ENCODE measurements at places on chromosomes 12 and 14.
A peak's percentile ranks its signal among the peaks of the same experiment; 100 is the strongest.

GRCh38 chr12:108597559-108598471 is at the start of gene TMEM119:
Gene TMEM119, minus strand, starts transcription at chr12:108598084. Its CDS starts 5,701 bp downstream, at chr12:108592383.
- DNase-seq: no peak

DNA sequence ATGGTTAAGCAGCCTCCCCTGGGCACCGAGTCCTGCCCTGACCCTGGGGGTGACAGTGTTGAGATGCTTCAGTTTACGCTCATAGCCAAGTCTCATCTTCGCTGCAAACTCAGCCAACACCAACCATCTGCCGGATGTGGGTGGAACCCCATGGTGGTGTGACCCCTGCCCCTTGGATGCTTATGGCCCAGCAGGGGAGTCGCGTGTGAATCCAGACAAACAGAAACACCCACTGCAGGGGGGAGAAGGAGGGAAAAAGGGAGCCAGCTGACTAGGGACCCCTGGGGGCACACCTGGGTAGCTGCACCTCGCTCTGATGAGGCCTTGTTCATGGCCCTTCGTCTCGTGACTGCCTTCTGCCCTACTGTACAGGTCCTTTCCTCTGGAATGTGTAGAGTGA is 23.8 kb downstream of the AACS start:
- no peak for DNase-seq

- DNase-seq: no peak
Observed at GRCh38 chr14:39247256-39247655, 13.5 kb downstream of the MIA2 start.

GRCh38 chr14:37597538-37597913 is 2.1 kb downstream of the TTC6 start:
- peak; percentile 54 for DNase-seq

GRCh38 chr14:95356245-95356869 is 36.6 kb upstream of the CLMN start:
- peak; percentile 10 for DNase-seq

DNA sequence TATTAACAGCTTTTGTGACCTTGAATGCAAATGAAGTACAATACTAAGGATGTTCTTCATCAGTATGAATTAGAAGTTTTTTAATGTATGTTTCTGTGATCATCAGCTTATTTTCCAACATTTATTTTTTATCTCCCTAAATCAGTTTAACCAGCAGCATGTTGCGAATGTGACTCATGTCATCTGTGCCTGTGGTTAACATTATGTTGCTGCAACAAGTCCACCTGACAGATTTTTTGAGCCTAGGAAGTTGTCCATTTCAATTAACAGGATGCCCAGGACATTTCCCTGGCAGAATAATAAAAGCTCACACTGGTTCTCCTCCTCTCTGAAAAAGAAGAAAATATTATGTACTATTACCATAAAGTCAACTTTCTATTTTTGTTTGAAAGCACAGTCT is 155.5 kb downstream of the SYT1 start:
- no peak for DNase-seq

DNA sequence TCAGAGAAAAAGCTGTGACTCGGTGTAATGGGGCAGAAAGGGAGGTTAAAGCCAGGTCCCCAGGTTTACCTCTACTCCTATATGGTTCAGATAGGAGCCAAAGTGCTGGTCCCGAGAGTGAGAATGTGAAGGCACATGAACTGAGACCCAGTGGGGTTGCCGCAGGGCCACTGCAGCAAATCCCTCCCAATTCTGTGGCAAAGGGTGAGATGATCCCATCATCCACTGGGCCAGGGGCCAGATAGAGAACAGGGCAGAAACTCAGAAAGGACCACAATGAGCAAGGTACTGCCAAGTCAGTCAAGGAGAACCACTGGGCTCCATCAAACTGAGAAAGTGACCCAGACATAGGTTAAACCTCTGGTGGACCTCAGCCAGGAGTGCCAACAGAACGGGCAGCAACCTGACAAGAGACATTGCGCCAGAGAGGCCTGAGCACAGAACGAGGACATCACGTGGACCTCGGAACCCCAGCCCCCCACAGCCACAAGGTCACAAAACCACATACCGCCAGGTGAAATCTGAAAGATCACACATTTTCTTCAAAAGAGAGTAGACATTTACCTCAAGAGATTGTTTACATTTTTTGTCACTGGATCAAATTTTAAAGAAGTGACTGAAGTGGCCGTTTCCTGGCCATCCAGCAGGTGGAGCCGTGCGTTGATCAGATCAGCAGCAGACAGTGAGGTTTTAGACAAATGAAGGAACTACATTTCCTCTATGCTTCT is 20.5 kb upstream of the ITPR2 start:
- DNase-seq: no peak

- peak; percentile 82 for DNase-seq
Observed at GRCh38 chr12:111361717-111362576, 6.9 kb downstream of the PHETA1 start.

DNA sequence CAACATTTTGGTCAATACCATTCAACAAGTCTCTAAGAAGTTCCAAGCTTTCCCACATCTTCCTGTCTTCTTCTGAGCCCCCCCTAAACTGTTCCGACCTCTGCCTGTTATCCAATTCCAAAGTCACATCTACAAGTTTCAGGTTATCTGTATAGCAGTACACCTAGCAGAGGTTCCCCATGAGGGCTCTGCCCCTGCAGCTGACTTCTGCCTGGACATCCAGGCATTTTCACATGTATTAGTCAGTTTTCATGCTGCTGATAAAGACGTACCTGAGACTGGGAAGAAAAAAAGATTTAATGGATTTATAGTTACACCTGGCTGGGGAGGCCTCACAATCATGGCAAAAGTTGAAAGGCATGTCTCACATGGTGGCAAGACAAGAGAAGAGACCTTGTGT is 10.2 kb upstream of the PLA2G1B start:
- DNase-seq: no peak

- DNase-seq: peak; percentile 49
Observed at GRCh38 chr12:26318661-26319068, 123.3 kb downstream of the SSPN start.

DNA sequence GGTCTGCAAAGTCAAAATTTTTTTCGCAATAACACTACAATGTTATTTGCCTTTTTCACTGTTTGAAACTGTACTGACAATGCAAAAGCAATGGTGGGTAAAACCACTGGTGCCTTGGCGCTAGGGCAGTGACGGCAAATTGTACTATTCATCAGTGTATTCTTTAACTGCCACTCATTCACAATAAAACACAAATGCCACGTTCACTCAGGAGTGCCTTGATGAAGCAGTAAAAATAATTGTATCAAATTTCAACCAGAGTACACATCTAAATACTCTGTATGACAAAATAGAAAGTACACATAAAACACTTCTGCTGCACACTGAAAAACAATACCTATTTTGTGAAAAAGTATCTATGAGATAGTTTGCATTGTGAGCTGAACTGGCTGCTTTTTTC is 17.8 kb downstream of the DCAF5 start:
- DNase-seq: no peak

DNA sequence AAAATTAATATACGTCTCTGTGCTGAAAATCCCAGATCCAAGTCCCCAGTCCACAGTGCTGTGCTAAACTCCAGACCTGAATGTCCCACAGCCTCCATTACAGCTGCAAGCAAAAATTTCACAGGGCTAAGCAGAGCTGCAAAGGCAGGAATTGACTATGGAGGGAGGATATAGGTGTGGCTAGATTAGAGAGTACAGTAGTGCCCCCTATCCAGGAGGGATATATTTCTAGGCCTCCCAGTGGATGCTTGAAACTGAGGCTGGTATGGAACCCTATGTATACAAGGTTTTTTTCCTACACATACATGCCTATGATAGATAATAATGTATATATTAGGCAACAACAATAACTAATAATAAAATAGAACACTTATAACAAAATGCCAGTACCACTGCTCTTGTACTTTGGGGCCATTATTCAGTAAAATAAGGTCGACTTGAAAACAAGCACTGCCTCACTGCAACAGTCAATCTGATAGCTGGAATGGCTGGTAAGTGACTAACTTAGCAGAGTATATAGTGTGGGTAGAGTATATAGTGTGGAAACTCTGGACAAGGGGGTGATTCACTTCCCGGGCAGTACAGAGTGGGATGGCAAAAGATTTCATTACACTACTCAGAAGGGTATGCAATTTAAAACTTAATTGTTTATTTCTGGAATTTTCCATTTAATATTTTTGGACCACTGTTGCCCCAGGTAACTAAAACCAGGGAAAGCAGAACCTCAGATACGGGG is 82.7 kb downstream of the C14orf132 start:
- DNase-seq: no peak

GRCh38 chr12:39867631-39868327 is 238.1 kb downstream of the SLC2A13 start:
- no peak for DNase-seq

DNA sequence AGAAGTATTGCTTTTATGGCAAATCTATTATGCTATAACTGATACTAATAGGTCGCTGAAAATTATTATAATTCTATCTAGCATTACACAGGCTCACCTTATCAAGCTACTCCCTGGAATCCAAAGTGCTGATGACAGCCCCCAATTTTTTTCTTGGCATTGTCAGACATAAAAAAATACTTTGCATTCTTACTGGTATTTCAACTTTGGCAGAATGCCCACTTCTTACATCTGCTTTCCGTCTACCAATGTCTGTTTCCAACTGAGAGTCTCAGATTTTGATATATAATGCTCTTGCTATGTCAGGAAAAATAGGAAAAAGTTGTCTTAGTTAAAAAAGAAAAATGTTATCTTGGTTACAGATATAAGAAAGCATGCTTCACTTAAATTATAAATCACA is 615.4 kb downstream of the C12orf50 start:
- DNase-seq: no peak

DNA sequence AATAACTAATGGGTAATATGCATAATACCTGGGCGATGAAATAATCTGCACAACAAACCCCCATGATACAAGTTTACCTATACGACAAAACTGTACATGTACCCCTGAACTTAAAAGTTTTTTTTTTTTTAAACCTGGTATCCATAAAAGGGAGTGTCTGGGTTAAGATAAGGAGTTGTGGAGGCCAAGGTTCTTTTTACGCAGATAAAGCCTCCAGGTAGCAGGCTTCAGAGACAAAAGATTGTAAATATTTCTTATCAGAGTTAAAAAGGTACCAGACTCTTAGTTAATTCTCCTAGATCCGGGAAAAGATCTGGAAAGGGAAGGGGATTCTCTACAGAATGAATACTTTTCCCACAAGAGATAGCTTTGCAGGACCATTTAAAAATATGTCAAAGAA is 259.4 kb upstream of the SSTR1 start:
- no peak for DNase-seq

DNA sequence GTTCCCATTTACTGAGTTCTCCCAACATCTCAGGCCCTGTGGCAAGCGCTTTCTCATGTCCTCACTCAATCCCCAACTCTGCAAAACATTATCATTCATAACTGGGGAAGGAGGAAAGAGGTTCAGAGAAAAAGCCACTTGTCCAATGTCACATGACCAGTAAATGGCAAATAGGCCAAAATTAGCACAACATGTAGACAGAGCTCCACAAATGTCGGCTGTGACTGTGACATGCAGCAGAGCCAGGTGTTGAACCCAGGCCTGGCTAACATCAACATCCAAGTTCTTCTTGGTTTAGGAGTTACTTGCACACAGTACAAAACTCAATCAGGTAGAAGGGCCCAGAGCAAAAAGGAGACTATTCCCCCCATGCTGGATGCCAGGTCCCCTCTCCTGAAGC is 10.8 kb downstream of the KCTD10 start:
- no peak for DNase-seq

DNA sequence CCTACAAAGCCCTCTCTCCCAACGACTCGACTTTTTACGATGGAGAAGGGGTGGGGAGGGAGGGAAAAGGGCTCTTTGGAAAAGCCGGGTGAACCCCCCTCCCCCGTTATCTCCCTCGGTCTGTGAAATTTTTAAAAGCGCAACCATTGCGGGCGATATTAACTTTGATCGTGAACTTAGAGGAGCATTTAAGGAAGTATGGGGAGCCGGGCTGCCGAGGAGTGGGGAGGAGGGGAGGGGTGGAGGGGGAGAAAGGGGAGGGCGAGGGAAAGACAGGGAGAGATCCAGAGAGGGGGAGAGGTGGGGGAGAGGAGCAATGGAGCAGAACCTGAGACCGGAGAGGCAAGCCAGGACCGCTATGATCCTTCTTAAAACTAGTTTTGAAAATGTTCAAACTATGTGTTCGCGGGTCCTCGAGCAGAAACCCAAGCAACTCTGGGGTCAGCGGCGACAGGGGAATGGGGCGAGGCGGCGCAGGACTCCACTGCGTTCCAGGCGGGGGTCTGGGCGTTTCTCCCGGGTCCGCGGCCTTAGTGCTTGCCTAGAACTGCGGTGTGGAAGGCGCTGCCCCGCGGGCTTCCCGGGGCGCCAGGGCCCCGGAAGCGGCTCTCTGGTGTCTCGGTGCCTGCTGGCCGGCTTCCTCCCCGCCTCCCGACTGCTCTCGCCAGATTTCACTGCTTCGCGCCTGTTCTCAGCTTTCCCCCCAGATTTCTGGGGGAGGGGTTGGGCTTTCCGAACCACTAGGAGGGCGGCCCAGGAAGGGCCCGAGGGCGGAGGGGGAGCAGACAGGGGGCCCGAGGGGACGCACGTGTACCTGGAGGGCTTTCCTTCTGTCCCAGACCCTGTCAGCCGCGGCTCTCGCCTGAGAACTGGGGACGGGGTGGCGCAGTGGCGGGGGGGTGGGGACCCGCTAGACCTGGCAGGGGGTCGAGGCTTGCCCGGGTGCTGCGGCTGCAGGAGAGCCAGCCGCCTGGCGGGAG is at the start of gene HOTAIR:
Gene HOTAIR, minus strand, starts transcription at position 871 of the 980 bp plus-strand sequence.
- DNase-seq: no peak

DNA sequence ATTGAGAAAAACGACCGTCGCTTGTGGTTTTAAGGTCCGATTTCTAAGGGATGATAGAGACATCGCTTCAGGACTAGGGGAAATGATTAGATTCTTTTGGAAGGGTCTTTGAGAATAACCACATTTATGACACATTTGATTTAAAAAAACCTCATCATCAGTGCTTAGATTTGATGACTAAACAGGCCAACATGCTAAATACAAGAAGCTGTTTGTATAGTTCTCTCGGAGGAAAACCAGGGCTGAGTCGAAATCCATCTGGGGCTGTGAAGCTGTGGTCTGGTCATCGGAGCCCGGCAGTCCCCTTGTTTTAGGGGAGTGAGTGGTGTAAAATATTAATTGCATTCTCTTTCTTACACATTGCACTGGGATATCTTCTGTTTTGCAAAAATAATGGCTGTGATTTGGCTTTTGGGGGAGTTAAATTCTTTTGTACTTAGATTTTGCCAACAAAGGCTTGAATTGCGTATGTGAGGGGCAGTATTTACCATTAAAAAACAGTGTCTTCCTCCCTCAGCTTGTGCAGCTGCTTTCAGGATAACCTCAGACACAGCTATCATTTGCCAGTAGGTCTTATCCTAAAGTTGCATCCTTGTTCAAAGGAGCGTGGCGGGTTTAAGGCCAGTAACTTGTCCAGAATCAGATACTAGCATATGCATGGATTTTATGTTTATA is 550 bp downstream of the GNG2 start:
- no peak for DNase-seq

Measured in upper lobe of left lung (tissue), 6 donors.